Hematopoietic multipotent progenitor cell (in vitro differentiated cells): ENCODE measurements at places on chromosomes 6 and 20. TPM values are rescaled to one million over a fixed set of nuclear protein-coding genes. Genes with fewer than 3 reads are reported as not detected.

- DNase-seq: no peak
These were observed 66.8 kb upstream of the RSPO3 start for GRCh38 chr6:127051571-127052260.

Gene C2
- 0.54 TPM for total RNA-seq

Gene RHAG
- 3.5 TPM for total RNA-seq

Gene FAM83B
- under 0.01 TPM for total RNA-seq

- DNase-seq: no peak
These were observed 12.4 kb upstream of the DNAJC5 start for GRCh38 chr20:63882257-63883200.

Gene GPSM3
- 58.7 TPM for total RNA-seq

DNA sequence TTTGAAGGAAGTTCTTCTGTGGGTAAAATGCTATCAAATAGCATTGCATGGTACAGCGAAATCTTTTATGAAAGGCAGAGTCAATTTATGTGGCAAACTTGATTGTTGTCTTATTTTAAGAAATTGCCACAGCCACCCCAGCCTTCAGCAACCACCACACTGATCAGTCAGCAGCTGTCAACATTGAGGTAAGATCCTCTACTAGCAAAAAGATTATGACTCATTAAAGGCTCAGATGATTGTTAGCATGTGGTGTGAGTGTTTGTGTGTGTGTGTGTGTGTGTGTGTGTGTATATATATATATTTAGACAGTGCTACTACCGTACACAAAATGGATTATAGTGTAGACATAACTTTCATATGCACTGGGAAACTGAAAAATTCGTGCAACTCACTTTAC is 27.8 kb downstream of the LRRN4 start:
- no peak for DNase-seq

Gene HSPA12B
- under 0.01 TPM for total RNA-seq

DNA sequence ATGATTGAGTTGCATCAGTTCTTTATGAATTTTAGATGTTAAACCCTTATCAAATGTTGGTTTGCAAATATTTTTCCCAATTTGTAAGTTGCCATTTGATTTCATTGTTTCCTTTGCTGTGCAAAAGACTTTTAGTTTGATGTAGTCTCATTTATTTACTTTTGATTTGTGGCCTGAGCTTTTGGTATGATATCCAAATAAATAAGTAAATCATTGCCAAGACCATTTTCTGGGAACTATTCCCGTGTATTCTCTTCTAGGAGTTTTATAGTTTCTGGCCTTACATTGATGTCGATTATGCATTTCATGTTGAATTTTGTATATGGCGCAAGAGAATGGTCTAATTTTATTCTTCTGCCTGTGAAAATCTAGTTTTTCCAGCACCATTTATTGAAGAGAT is 13.4 kb downstream of the AIG1 start:
- no peak for DNase-seq

Gene STMN3
- 97.2 TPM for total RNA-seq

GRCh38 chr20:53557130-53557529 is 36.5 kb downstream of the ZNF217 start:
- no peak for DNase-seq

DNA sequence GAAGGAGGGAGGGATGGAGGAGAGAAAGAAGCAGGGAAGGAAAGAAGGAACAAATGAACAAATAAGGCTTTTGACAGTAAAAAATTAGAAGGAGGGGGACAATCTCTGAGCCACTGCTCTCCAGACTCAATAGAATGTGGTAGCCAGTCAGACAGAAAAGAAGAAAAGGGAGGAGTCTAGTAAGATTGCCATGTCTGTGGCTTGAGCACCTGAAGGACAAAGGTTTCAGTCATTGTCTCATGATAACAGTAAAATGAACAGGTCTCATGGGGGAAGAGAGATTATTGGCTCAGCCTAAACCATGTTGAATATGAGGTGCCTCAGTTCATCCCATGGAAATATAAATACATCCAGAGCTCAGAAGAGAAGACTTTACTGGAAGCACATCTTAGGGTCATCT is 14.0 kb upstream of the LOC128125822 start:
- no peak for DNase-seq

DNA sequence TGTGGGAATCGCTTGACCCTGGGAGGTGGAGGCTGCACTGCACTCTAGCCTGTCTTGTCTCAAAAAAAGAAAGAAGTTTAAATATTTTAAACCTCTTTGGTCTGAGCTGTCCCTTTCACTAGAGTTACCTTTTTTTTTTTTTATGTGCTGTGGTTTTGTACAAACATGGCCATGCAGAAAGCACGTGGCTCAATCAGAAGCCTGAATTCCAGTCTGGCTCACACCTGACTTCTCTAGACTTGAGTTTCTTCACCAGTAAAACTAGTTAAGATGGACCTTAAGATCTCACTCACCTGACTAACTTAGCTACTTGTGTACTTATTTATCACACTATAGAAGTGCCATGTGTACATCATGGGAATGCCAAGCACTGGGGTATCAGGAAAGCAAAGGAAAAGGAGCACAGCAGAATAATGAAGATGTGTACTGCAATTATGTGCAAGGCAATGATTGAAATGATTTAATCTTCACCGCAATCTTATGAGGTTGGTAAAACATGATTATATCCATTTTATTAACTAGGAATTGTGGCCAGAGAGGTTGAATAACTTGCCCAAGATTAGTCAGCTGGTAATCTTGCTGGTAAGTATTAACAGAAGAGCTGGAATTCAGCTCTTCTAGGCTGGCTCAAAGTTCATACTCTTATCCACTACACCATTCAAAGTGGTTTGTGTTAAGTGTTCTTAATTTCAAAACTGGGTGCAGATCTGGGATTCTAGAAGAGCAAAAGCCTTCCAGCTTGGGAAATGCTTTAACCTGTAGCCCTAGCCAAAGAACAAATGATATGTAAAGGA is 10.7 kb downstream of the HMGN3 start:
- no peak for DNase-seq

DNA sequence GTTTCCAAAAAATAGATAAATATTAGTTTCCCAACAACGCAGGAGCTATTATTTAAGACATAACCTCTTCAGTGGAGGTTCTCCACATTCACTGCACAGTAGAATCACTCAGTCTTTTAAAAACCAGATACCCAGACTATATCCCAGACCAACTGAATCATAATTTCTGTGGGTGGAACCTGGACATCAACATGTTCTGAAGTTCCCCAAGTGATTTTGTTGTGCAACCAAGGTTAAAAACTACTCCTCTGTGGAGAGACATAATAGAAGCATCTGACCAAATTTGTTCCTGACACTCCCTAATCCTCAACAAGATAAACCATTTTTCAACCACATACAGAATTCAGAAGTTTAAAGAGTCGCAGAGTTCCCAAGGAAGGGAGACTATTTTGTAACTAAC is 42.3 kb downstream of the STK38 start:
- DNase-seq: no peak

Gene PI16
- not detected for total RNA-seq

Gene LY6G5C
- 3.5 TPM for total RNA-seq

Gene TBC1D32
- total RNA-seq: 7.5 TPM

DNA sequence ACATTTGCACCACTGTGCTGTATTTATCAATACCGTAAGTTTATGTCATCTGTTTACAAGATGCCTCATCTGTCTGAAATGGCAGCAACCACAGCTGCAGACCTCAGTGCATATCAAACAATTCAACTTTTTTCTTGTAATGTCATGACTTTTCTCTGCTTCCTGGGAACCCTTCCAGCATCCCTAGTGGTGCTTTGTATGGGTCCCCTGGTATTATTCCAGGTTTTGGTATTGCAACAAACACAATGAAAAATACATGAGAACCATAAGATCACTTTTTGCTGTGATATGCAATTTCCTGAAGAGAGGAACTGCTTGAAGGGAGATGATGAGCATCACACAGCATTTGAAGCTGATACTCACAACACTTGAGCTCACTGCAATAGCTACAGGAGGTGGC is 12.0 kb upstream of the TXNDC5 start:
- DNase-seq: no peak
